Left ventricle myocardium superior (tissue), 1 donor: ENCODE measurements at places on chromosomes 2 and 18. TPM values are rescaled to one million over a fixed set of nuclear protein-coding genes. Genes with fewer than 3 reads are reported as not detected.

ANKRD62 gene
- not detected for total RNA-seq

ANKRD44 gene
- total RNA-seq = 6.9 TPM

AMER3 gene
- not detected for total RNA-seq

GRCh38 chr18:40608226-40608625, 1346.8 kb upstream of the PIK3C3 start:
- DNase-seq = no peak

DNA sequence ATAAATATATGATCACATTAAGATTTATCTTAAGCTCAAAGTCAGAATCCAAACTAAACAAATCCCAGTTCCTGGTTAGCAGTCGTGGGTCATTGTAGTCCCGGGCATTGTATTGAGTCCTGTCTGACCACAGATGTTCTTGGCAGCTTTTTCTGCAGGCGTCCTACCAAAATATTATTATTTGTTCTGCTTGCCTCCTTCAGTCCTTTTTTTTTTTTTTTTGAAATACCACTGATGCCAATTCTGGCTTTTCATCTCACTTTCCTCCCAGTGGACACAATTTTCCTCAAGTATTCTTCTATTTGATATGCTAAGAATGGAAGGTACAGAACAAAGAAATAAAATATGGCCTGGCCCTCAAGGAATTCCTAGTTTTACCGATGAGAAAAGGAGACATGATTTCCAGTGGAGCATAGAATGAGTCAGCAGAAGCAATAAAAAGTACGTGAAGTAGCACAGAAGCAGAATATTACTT, 151.6 kb downstream of the CSRNP3 start:
- DNase-seq = no peak

GRCh38 chr18:73679941-73680712, 467.5 kb downstream of the FBXO15 start:
- no peak for DNase-seq

DNA sequence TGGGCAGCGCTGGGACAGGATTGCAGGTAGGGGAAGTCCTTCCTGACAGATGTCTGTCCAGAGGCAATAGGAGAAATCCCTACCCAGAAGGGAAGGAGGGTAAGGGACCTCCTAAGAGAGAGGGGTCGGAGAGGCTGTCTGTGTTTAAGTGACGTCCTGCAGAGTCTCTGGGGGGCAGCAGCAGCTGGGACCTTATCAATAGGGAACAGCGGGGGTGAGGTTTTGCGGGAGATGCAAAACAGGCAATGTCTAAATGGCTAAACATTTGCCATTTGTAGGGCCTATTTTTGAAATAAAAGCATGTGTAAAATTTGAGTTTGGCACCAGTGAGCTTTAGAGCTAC, 108.7 kb upstream of the HS6ST1 start:
- DNase-seq = no peak

DNA sequence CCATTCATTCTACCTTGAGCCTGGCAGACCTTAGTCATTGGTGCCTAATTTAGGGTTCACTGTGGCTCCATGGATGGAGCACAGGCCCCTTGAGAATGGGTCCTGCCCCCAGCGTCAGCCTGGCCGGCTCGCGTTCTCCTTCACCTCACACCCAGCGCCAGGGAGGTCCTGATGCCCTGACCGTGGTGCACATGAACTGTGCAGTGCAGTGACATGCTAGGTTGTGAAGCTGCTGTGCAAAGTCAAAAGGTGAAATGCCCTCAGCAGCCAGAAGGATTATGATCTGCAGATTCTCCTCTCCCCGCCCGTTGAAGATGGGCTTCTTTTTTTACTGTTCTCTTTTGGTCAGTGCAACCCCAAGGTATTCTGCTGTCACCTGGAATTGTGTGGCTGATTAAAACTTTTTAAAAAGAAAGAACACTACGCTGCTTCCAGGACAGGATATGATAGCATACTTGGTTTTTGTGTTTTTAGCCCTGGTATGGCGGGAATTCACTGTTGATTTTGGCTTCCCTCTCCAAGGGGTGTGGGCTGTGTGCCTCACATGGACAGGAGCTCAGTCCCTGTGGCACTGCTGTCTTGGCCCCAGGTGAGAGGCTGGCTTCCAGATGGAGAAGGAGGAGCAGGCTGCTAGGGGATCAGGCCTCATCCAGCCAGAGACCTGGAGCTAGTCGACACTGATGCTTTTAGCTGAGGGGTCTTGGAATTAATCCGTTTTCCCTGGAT, 49.4 kb upstream of the MCFD2 start:
- DNase-seq = no peak

GRCh38 chr2:216159144-216159543, 50.0 kb downstream of the XRCC5 start:
- DNase-seq = no peak

GRCh38 chr18:36392164-36392978, 94.9 kb downstream of the FHOD3 start:
- DNase-seq = no peak

GRCh38 chr2:30325600-30326328, 94.4 kb downstream of the LBH start:
- no peak for DNase-seq
